ENCODE measurements at places on chromosomes 12 and 14.

- no peak for DNase-seq
Observed at GRCh38 chr14:52080808-52081755, 12.2 kb upstream of the NID2 start.

DNA sequence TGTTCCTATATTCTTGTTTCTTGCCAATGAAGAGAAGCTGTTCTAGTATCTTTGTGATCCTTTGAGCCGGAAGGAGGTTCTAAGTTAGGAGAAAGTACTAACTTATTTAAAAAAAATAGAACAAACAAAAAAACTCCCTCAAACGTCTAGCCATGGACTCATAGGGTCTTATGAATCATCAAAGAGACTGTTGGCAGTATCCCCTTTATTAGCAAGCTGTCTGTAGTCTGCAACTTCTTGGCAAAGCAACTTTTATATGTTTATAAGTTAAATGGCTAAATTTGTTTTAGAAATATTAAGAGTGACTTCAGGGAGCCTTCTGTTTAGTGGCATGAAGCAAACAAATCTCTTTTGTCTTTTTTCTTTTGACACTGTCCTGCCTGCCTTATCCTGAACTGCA is 291.9 kb downstream of the FUT8 start:
- DNase-seq = no peak

DNA sequence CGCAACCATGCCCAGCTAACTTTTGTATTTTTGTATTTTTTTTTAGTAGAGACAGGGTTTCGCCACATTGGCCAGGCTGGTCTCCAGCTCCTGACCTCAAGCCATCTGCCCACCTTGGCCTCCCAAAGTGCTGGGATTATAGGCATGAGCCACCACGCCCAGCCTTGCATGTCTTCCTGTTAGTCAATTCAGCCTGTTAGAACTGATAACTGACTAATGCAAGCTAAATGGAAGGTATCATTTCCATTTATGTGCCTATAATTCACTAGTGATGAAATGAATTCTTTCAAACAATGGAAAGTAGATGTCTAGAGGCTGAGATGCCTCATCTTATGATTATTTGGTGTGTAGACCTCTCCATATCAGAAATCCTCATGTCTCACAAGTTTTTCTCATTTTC is 37.3 kb upstream of the DIP2B start:
- DNase-seq = no peak

DNA sequence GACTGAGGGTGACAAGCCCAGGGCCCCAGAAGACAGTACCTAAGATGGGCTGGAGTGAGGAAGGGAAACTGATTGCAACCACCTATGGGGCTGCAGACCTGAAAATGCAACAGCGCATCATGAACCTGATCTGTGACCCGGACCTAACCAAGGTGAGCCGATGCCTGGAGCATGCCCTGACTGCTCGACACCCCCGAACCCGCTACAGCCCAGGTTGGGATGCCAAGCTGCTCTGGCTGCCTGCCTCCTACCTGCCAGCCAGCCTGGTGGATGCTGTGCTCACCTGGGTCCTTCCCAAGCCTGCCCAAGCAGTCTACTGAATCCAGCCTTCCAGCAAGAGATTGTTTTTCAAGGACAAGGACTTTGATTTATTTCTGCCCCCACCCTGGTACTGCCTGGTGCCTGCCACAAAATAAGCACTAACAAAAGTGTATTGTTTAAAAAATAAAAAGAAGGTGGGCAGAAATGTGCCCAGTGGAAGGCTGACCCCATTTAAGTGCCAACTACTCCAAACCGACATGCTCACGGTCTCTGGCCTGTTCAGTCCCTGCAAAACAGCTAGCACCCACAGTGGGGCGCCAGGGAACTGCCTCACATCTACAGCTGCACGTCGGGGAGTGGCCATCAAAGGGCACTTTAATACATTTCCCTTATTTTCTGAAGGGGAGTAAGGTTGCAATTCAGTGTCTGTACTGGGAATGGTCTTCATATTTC is 4.2 kb downstream of the RDH5 start:
- DNase-seq = peak; percentile 64

DNA sequence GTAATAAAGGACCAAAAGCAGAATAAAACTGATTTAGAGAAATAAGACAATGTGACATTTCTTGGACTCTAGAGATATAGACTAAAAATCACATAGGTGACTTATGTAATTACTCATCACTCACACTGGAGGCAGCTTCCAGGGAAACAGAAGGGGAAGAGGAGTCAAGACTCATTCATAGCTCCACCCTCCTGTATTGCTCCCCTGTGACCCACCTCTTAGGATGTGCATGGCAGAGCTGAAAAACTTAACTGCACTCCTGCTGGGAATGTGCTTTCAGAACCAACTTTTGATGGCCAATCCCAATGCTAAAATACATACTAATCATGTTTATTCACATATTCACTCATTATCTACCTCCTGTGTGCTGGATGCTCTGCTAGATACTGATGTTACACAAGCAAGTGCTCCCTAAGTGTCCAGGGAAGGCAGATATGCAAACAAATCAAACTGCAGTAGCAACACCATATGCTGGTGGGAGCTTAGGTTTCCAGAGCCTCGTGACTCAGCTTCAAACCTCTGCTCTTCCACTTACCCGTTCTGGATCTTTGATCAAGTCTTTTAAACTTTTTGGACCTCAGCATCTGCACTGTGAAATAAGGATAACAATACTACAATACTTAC is 316.1 kb downstream of the GALC start:
- DNase-seq = no peak

DNA sequence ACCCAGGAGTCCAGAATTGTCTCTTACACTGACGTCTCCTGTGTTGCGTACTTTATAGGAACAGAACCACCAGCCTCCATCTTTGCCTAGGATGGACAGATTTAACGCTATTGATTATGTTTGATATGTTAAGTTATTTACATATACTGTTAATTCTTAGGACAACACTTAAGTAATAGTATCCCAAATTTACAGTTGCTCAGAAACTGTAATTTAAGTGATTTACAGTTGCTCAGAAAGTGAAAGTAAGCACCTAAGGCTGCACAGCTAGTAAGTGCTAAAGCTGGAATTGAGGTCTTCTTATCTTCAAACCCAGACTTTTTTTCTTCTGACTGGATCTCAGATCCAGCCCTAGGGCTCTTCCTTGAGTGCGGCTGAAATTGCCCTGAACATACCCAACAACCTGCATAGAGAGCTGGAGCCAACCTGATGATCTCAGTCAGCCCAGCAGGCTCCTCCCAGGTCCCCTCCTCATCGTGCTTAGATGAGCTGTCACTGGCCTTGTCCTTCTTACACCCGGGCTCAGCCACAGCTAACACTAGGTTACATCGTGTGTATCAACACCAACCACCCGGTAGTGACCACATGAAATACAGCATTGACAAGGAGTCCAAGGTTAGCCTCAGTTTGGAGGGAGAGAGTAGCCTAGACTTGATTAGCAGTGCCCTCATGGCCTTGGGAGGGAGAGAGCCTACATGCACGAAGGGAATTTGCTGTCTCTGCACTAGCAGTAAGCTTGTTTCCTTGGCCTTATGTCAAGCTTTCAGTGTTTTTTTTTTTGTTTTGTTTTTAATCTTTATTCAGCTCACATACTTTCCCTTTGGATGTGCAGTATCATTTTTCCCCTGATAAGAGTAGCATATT is 111.1 kb upstream of the ARHGAP5 start:
- no peak for DNase-seq

GRCh38 chr14:61174441-61174891 is 106.7 kb downstream of the TMEM30B start:
- no peak for DNase-seq

GRCh38 chr14:78302841-78303240 is 132.7 kb downstream of the NRXN3 start:
- DNase-seq = no peak

DNA sequence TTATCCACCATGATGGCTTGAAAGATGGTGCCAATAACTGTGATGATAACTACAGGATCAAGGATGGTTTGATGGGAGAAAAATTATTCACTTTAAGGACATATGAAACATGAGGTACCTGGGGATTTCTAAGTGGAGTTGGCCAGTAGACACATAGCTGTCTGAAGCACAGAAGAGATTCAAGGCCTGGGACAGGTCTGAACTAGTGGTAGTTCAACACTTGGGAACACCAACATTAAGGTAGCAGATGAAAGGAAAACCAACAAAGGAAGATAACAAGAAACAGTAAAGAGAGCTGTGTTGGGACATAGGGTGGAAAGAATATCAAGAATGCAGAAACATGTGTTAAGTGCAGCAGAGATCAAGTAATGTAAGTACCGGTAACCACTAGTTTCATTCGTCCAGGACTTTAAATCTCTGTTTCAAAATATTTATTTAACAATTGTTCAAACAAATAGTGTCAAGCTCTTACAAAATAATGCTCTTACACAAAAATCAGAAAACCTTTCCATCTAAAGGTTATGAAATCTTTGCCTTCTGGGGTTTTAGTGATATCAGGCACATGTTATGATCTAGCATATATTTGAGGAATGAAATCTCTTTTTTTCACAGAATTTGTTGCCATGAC is 104.7 kb downstream of the ST8SIA1 start:
- DNase-seq = no peak

DNA sequence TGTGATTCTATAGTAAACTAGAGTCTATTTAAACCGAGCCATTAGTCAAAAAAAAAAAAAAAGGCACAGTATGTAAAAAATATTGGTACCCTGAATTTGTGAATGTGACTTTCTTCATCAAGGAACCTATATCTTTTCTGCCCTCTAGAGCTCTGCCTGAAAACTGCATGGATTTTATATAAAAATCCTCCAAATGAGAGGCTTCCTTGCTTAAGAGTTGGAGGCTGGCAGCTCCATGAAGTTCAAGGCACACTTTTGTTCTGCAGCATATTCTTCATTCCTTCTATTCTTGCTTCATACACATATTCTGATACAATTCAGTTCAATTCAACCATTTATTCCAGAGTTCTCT is 23.1 kb upstream of the NKX2-8 start:
- no peak for DNase-seq

GRCh38 chr12:76244300-76244699 is 103.9 kb downstream of the BBS10 start:
- DNase-seq = no peak

- no peak for DNase-seq
Observed at GRCh38 chr12:50732591-50732990, 31.3 kb upstream of the ATF1 start.

GRCh38 chr12:49288922-49289555 is 5.9 kb upstream of the PRPH start:
- no peak for DNase-seq

DNA sequence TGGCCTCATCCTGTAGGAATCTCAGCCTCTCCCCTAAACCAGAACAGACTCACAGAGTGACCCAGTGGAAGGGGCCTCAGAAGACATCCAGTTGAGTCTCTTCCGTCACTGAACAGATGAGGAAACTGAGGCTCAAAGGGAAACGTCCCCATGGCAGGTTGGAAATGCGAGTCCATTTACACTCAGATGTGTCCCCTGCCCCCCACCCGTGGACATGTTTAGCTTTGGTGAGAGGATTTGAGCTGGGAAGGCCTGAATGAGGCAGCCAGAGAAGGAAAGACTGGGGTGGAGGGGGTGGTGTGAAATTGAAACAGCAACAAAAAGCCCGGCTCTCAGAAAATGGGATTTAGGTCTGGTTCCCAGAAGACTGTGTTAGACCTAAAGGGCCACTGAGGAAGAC is 1.7 kb downstream of the FAIM2 start:
- no peak for DNase-seq

- no peak for DNase-seq
Observed at GRCh38 chr14:30994681-30995620, 30.5 kb upstream of the AP4S1 start.

GRCh38 chr14:96811265-96811664 is 14.1 kb downstream of the VRK1 start:
- no peak for DNase-seq

GRCh38 chr12:124386059-124386458 is 91.2 kb downstream of the RFLNA start:
- no peak for DNase-seq

GRCh38 chr14:52412426-52412825 is 98.3 kb downstream of the PTGER2 start:
- no peak for DNase-seq

- no peak for DNase-seq
Observed at GRCh38 chr12:120039711-120040110, 50.7 kb downstream of the BICDL1 start.

GRCh38 chr12:1925684-1926006 is 7.2 kb upstream of the CACNA2D4 start:
- DNase-seq = no peak

- DNase-seq = no peak
Observed at GRCh38 chr12:12447236-12447635, 90.4 kb downstream of the BORCS5 start.

DNA sequence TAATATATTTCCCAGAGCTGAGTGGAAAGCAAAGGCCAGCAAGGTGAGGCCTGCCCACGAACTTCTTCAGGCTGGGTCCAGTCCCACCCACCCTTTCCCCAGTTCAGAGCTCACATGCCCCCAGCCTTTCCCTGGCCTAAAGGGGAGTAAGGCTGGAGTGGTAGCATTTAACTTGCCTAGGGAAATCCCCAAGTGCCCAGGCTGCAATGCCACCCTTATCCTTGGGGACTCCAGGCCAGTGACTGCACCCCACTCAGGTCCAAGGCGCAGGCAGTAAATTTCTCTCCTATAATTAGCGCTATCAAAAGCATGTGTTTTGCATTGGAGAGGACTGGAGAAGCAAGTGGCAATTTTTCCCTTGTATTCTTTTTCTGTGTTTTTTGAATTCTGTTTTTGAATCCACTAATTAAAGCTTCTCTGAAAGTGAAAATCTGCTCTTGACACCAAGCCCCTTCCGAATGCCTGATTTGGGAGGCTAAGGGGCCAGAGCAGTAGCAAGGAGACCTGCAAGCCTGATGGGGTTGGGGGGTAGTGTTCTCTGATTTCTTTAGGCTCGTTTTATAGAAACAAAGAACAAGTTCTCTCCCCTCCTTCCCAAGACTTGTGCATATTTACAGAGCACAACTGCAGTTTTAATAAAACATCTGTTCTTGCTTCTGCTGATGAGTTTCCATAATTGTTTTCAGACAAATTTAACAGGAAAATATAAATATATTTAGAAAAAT is 3.5 kb upstream of the HOXC6 start:
- no peak for DNase-seq

GRCh38 chr14:61503167-61503801 is 181.9 kb downstream of the PRKCH start:
- DNase-seq = peak; percentile 65

DNA sequence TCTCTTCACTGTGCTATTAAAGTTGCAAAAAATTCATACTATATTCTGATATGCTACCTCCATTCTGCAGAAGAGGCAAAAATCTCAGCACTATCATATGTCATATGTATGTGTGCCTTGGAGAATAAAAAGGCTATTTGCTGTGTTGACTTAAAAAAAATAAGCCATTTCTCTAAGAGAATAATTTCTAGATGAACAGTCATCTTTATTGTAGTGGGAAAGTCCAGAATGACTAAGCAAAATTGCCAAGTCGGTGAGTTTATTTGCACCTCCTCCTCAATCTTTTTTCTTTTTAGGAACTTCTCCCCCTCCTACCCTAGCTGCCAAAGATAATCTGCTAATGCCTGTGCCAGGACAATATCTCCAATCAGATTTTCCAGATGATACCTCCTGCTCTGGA is 353.8 kb upstream of the FAR2 start:
- DNase-seq = no peak
